ENCODE measurements at places on chromosomes 5 and 9.

DNA sequence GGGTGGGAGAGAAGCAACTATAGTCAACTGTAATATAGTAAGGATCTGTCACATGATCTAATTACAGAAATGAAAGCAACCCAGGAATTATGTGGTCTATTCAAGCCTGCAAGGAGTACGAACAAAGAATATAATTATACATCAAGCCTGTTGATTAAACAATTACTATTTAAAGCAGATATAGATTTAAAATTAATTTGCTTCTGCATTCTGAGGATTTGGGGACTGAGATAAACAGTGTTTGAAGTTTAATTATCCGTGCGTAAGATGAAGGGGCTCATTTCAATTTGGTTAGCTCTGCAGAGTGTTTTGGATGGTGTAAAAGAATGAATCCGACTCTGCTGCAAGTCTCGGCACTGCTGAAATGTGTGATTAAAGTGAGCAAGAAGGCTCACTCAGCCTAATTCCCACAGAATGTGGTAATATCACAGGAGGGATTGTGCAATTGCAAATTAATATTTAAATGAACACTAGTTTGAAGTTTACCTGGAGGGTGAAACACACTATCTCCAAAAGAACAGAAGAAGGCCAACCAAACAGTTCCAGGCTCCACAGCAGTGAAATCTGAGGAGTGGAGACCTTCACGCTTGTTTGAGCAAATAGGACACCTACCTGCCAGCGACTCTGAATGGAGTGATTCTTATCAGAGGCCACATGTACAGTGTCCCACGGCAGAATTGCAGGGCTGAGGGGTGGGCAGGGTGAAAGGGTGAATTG, 420.6 kb upstream of the SLC30A5 start:
- no peak for DNase-seq

- DNase-seq, result no peak
These were observed 51.2 kb downstream of the DIAPH1 start for GRCh38 chr5:141567513-141568117.

GRCh38 chr9:16335788-16336580, 534.5 kb downstream of the BNC2 start:
- DNase-seq, result no peak

DNA sequence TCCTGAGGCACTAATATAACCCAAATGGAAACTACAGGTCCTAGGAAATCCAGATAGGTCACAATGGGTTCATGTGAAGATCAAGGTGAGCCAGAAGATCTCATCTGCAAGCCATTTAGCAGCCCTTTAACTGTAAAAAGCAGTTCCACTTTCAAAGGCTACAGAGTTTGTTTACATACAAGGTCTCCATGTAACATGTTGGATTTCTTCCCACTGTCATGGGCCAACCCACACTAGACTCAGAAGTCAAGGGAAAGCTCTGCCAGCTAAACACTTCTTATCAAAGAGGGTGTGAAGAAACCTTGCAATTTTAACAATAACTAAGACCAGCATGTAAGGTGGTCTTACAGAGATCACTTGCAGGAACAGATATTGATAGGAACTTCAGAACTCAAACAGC, 3.8 kb upstream of the CTNNAL1 start:
- DNase-seq, result no peak

DNA sequence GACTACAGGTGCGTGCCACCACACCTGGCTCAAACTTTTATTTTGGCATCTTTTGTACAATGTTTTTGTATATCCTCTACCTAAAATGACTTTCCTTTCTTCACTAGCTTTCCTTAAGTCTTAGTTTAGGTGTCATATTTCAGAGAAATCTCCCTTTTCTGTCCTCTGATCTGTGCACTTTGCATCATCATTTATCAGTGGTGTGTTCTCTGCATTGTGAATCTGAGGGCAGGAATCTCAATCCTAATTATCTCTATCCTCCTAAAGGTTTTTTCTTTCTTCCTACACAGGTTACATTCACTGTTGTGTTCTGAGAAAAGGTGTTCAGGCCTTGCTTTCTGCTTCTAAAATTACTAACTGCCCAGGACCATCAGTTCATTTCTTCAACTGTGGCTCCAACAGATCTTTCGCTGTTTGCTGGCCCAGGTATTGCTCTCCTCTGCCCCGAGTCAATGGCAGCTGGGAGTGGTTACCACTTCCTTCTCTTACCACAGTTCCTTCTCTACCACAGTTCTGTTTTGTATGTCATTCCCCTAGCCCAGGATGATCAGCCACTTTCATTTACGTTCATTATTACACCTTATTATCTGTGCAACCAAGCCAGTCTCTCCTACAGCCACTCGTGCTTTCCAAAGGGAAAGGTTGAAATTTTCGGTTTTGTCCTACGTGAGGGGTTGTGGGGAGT, 14.0 kb downstream of the TGFBR1 start:
- no peak for DNase-seq

GRCh38 chr5:109668668-109669422, 20.9 kb upstream of the MAN2A1 start:
- no peak for DNase-seq

GRCh38 chr9:114198249-114199040, 43.1 kb downstream of the COL27A1 start:
- no peak for DNase-seq

- no peak for DNase-seq
These were observed 171.2 kb downstream of the TMEM167A start for GRCh38 chr5:82905986-82906385.

DNA sequence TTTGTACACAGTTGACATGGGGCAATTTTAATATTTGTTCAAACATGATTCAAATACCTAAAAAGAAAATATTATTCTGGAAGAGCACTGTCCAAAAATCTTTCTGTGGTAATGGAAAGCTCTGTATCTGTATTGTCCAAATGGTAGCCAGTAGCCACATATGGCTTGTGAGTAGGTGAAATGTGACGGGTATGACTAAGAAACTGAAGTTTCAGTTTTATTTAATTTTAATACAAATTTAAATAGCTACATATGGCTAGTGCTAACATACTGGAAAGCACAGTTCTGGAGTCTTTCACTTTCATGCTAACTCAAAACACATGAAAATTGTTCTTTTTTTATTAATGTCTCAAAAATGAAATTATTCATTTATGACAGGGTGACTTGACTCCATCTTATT, 132.6 kb downstream of the PLK2 start:
- DNase-seq, result no peak

GRCh38 chr9:109193974-109194556, 27.0 kb upstream of the FRRS1L start:
- no peak for DNase-seq

GRCh38 chr5:159241946-159242552, 21.0 kb upstream of the UBLCP1 start:
- no peak for DNase-seq

DNA sequence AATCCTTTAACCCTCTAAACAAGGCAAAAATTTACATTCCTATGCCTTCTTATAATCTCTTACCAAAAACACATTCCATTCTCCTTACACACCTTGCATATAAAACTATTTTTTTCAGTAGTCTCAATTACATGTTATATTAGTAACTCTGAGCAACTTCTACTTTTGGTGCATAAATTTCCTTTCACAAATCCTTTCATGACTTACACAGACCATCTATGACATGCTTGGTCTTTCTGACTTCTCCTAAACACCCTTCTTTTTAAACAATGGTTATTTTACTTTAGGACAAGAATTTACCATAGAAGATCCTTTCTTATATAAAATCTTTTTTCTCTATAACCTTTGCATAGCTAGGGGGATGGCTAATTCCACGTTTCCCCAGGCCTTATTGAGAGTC, 208.0 kb upstream of the ARRDC3 start:
- DNase-seq, result no peak

- no peak for DNase-seq
These were observed 436.0 kb downstream of the ZNF608 start for GRCh38 chr5:124310453-124310852.

DNA sequence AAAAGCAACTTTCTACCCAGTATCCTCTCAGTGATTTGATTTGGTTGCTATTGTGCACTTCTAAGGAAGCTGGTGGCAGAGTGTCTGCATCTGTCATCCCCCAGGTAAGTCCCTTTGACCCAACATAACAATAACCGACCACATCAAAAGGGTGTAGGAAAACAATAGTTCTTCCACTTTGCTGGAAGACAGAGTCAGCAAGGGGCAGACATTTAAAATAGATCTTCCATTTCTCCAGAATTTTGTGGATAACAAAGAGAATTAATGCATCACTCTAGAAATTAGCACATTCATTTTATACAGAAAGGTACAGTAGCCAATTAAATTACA, 177.5 kb downstream of the EBF1 start:
- no peak for DNase-seq

- DNase-seq, result no peak
These were observed 95.5 kb upstream of the RAPGEF1 start for GRCh38 chr9:131835151-131835910.

- DNase-seq, result no peak
These were observed 28.0 kb downstream of the SKP2 start for GRCh38 chr5:36179950-36180349.

- DNase-seq, result no peak
These were observed 88.0 kb downstream of the INIP start for GRCh38 chr9:112629671-112630485.

DNA sequence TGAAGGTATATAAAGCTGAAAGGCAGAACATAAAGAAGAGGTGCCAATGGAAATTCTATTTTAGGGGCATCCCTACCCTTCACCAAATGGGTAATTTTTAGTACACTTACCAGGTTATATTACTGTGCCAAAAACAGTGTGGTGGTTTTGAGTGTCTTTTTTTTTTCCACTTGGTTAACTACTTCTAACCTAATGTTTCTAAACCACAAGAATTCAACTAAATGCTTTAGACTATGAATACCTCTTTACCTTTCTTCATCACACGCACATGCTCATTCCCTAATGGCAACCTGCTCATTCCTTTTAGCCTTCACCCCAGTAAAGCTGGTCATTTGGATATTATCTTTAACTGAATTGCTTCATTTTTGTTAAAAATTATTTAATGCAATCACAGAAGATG, 215.6 kb downstream of the PIK3R1 start:
- no peak for DNase-seq

DNA sequence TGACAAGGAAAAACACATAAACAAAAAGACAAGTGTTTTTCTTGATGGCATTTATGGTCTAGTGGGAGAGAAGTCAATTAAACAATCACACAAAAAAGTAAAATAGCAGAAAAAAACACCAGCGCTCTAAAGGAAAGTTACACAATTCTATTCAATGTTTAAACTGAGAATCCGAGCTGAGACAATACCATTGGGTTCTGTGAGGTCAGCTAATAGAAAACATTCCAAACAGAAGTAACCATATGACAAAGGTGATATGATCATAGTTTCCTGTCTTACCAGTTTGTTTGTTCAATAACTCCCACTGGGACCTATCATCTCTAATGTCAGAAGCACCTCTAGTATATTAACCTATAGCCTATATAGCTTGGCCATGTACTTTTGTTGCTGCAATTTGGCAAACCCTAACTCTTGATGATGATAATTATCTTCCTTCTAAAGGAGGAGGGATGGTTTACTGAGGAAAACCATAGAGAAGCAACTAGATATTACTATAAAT, 1030.0 kb downstream of the CDH12 start:
- no peak for DNase-seq

DNA sequence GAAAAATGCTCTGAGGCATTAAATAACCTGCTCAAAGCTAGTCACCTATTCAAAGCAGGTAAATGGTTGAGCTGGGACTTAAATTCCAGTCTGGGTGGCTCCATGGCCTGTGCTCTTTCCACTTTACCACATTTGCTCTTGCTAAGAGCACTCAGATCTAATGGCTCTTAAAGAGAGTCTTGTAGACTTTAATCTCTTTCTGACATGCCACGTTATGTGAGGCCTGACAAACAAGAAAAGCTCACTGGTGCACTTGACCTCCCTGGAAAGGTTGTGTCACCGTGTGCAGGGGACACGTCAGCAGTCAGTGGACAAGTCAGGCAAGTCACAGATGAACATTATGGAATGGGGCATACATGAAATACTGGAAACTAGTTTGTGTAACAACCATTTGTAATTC, 129.9 kb upstream of the RPS23 start:
- no peak for DNase-seq

- DNase-seq, result no peak
These were observed 34.3 kb downstream of the KCNIP1 start for GRCh38 chr5:170538096-170538465.

DNA sequence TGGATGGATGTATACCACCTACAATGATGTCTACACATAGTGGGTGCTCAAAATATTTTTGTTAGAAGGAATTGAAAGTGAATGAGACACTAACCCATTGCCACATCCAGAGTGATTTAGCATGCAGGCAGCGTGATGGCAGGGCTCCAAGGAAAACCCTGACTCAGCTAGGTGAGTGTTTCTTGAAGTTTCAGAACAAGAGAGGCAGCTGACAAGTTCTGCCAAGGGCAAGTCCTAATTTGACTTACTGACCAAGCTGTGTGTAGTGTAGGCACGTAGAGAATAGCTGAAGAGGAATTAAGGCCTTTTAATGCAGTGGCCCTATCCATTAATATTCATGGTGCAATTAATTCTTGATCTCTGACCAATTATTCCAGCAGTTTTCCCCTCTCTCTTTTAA, 107.8 kb upstream of the ATP10B start:
- no peak for DNase-seq

DNA sequence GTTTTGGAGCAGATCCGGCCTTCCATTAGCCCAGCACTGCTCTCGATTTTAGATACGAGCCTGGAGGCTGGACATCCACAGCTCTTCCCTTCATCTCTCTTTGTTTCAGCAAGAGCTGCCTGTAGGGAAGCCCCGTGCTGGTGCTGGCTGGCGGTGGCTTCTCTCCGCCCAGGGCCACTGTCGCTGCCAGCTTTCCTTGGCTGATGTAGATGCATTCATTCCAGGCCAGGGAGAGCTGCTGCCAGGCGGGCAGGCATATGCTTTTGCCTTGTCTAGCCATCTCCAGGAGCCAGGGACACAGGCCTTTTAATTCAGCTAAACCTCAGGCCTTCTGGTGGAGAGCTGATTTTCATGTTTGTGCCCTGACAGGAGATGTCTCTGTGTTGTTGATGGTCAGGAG, 409.3 kb upstream of the CLINT1 start:
- no peak for DNase-seq

DNA sequence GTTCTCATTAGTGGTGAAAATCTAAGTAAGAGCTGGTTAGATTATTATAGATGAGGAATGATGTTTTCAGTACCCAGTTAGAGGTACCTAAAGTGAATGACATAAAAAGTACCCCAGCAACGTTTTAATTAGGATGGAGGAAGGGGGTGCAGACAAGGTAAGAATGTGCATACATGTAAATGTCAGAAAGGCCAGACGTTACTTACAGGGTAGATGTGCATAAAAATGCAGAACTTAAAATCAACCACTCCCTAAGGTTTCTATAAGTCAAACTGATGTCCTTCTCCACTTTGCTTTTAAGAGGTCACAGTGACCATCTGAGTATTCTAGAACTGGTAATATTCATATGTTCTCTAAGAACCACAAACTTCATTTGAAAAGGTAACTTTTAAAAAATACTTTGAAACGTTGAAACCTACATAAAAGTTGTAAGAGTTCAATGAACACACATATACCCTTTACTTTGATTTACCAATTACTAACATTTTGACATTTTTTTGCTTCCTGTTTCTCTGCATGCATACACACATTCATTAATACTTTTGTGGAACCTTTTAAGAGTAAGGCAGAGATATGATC, 18.8 kb downstream of the ACTL7A start:
- no peak for DNase-seq
